ENCODE measurements at places on chromosomes 7 and 10. TPM values are rescaled to one million over a fixed set of nuclear protein-coding genes. Genes with fewer than 3 reads are reported as not detected.

DNA sequence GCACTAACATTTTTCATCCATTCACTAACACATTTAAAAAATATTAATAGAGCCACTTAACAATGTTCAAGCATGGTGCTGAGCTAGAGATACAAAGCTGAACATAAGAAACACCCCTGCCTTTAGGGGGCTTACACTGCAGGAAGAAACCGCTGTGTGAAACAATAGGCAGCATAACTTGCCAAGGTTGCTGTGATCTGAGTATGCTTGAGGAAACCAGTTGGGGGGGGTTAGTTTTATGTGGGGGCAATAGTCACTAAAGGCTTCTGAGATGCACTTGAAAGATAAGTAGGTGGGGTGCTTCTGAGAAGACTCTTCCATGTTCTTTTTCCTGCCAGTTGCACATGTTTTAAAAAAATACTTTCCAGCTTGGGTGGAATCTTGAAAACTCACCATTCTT lies 2.8 kb downstream of the RBM17 start:
- DNase-seq, result no peak

- no peak for DNase-seq
Observed at GRCh38 chr7:100455206-100455605, 8.9 kb downstream of the SPACDR start.

DNA sequence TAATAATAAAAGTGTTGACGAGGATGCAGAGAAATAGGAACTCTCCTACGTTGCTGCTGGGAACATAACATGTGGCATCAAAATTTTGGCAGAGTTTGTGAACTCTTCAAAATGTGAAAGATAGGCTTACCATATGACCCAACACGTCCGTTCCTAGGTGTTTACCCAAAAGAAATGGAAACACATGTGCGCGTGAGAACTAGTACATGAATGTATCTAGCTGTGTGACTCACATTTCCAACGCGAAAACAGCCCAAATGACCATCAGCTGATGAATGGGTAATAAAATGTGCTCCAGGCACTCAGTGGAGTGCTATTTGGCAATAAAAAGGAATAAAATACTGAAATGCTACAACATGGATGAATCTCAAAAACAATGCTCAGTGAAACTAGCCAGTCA lies 10.4 kb upstream of the ELFN1 start:
- no peak for DNase-seq

DNA sequence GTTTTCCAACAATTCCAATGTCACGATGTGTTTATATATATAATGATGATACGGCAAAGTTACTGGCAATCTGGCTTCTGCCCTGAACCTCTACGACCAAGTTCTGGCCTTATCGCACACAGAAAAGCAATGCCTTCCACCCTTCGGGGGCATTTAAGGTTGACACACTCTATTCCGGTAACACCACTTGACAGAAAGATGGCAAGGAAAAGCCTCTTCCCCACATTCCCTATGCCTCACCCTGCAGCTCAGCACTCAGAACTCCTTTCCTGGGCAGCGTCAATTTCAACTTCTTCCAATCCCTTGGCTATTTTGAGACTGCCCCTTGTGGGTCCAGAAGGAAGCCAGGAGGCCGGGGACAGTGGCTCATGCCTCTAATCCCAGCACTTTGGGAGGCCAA lies 2.5 kb upstream of the ADRB1 start:
- DNase-seq, result no peak

GRCh38 chr10:79268742-79269141 lies 78.5 kb upstream of the PPIF start:
- no peak for DNase-seq

GRCh38 chr10:13613519-13613918 lies 26.8 kb downstream of the PRPF18 start:
- no peak for DNase-seq

DNA sequence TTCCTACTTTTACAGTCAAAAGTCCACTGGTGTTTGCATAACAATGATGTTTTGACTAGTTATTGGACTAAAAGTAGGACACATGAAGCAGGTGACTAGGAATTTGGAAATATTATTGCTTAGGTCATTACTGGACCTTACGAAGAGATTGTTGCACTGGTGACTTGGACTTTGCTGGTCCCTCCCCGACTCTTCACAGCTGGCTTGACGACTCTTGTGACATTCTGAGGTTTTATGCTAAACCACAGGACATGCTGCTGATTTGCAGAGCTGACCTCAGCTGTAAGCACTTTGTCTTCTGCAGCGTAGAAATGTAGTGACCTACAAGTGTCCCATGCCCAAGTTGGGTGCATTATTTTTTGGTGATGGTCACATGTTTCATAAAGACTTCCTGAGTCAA lies 21.9 kb downstream of the PCBD1 start:
- no peak for DNase-seq

DNA sequence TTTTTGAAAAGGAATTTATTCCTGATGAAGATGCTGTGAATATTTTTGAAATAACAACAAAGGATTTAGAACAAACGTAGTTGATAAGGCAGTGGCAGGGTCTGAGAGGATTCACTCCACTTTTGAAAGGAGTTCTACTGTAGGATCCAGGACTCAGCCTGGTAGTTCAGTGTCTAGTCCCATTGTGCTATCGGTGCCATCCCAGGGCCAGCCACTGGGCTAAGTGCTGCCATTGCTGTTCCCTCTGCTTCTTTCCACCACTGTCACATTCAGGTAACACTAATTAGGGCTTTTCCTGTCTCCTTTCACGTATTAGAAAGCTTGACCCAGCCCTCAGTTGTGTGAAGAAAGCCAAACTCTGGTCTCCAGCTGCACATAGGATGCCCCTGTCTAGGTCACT lies 177.3 kb downstream of the TEX36 start:
- no peak for DNase-seq

DNA sequence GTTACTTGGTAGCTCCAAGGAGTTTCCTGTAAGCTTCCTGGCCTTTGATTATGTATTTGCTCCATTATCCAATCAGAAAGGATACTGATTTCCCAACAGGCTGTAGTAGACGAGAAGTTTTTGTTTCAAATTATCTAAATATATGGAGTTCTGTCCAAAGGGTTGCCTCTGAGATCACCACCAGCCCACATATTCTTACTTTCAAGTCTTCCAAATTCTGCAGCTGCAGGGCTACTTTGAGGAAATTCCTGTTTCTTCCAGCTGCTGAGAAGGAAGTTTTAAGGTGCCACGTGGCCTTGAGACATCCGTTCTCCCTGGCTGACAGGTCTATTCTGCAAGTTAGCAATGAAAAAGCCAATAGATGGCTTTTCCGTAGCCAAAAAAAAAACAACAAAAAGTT lies 286.0 kb downstream of the TWIST1 start:
- DNase-seq, result no peak

DNA sequence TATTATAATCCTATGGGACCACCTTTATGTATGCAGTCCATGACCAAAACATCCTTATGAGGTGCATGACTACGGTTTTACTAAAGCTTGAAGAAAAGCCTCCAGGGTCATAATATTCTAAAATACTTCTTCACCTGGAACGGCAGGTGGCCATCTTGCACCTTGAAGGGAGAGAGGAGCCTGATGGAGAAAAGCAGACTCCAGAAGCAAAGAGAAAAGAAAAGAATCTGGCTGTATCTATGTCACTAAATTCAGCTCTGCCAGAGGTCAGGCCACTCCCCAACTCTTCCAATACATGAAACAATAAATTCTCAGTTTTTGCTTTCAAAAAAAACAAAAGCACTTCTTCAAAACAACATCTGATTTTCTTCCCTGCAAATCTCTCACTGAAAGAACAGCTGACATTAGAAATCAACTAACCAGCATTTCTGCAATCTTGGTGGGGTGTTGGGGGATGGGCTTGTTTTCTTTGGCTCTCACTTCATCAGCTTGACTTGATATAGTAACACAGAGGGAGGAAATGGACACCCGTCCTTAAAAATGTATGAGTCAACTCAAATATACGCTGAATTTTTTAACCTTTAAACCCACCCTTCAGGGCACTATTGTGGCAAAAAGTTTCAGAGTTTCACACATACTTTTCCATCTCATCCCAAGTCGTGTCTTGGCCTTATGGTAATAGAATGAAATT lies 21.7 kb downstream of the HIBADH start:
- no peak for DNase-seq

DNA sequence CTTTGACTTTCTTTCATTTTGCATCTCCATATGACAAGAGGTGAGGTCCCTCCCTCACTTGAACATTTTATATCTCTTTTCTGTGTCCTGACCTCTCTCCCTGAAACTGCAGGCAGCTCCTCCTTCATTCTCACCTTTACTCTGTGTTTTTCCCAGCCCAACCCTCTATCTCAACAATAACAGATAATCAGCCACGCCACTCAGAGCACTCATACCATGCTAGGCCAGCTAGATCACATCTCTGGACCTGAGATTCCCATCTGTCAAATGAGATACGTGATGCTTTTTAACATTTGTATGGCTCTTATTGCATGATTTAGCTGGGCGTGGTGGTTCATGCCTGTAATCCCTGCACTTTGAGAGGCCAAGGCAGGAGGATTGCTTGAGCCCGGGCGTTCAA lies 63.1 kb upstream of the PDCD4 start:
- DNase-seq, result no peak

DNA sequence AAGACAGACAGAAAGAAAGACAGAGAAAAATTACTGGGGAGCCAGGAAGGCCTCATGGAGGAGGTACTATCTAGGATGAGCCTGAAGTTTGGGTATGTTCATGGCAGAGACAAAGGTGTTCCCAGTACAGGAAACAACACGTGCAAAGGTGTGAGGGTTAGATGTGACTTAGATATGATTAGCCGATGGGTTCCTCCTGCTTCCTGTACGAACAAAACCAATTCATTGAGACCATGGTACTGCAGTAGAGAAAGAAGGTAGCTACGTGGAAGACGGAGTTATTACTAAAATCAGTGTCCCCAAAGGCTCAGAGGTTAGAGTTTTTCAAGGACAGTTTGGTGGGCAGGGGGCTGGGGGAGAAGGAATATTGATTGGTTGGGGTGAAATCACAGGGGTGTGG lies 55.2 kb upstream of the CHST3 start:
- DNase-seq, result no peak

DNA sequence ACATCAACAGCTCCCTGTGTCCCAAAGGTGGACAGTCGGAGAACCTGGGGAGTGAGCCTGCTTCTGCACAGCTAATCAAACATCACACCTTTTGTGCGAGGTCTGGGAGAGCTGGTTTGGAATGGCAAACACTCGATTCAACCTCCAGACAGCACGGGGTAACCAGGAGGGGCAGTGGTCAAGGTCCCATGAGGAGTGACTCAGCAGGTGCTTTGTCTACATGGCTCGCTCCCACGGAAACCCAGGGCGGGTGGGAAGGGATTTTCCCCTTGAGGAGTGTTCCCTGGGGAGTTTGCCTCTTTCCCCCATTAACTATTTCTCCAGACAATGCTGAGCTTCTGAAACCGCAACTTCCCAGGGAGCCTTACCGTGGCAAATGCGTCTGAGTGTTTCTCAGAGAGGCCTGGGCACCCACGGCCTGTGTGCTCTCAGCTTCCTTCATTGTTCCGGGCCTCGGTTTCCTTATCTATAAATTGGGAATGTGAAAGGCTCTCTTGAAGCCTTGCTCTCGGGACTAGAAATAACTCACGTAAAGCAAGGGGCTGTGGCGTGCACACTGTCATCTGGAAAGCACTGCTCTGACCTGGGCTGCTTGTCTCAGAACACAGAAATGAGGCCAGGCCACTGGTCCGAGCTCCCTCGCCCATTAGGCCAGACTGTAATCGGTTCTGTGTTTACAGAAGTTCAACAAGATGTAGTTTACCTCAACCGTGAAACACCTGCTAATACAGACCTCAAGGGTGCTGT lies 14.0 kb upstream of the GTPBP4 start:
- no peak for DNase-seq

GRCh38 chr10:5581670-5582566 lies 57.2 kb downstream of the CALML3 start:
- no peak for DNase-seq

DNA sequence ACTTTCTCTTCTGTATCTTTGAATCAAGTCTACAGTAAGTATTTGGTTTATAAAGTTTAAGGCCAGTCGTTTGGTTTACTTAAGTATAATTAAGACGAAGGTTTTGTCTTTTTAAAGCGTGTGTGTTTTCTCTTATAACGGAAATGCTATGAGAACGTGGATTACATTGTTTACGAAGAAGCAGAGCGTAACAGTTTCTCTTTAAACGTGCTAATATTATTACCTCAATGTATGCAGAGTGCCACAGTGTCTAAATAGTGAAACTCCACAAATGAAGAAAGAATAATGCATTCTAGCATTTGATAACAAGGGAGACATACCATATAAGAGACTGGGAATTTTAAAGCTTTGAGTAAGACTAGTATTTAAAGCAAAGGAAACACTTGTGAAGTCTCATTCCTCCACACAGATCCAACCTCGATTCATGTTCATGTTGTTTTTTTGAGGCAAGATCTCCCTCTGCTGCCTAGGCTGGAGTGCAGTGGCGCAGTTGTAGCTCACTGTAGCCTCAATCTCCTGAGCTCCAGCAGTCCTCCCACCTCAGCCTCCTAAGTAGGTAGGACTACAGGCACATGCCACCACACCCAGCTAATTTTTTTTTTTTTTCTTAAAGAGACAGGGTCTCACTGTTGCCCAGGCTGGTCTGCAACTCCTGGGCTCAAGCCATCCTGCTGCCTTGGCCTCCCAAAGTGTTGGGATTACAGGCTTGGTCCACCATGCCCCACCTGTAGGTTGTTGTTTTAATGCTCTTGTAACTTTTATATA lies 75.1 kb downstream of the ANKRD61 start:
- DNase-seq, result no peak

- no peak for DNase-seq
Observed at GRCh38 chr7:65251851-65252620, 121.6 kb upstream of the ZNF92 start.

DNA sequence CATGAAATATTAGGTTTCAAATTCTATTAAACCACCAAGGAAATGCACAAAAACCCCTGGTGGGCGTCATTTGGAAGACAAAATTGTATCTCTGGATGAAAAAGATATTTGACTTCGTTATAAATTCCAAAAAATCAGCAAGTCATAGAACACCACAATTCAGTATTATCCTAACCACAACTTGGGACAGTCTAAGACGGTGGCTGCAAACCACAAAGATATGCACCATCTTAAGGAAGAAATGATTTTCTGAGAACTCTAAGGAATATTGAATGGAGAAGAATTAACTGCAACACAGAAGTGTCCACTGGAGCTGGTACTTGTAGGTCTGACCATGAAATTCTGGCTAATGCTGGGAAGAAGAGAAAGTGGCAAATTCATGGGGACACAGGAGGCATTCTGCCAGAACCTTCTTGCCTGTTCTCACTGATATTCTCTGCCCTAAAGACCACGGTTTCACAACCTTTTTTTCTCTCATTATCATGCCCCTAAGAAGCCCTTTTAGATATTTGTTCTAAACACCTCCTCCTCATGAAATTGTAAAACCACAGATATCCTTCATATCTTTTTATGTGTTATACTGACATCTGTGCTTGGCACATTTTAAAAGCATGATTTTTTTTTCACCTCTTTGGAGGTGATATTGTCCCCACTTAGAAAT lies 92.9 kb downstream of the SFMBT2 start:
- no peak for DNase-seq

GRCh38 chr10:133141958-133142340 lies 18.1 kb upstream of the KNDC1 start:
- no peak for DNase-seq

- no peak for DNase-seq
Observed at GRCh38 chr10:44994752-44995530, 5.8 kb upstream of the ZNF22 start.

The SLC26A3 gene
- not detected for total RNA-seq

The INA gene
- not detected for total RNA-seq

The CHAT gene
- not detected for total RNA-seq

The ITGB8 gene
- 0.37 TPM for total RNA-seq

The TAS2R41 gene
- 0.99 TPM for total RNA-seq

The FOXP2 gene
- not detected for total RNA-seq

The EPHB4 gene
- total RNA-seq, result 6.6 TPM

The PTPRN2 gene
- 0.57 TPM for total RNA-seq

The FAM25G gene
- total RNA-seq, result not detected

Measured in T-helper 17 cell (primary cell).